ENCODE measurements at places on chromosomes 5 and 9.

DNA sequence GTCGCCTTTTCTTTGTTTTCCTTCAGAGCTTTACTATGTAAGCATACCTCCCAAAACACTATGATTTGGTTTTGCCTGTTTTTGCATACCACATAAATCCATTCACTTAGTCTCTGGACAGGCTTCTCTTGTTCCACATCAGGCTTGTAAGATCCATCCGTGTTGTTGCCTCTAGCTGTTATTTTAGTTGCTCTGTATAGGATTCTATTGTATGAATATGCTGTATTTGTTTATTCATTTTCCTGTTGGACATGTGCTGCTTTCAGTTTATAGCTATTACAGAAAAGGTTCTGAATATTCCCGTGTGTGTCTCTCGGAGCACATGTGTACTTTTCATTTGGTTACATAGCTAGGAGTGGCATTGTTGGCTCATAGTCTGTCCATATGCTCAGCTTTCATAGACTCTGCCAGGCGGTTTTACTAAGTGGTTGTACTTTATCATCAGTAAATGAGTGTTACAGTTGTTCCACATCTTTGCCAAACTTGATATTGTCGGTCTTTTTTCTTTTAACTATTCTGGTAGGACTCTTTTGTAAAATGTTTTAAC is 41.8 kb downstream of the NUP214 start:
- no peak for DNase-seq

DNA sequence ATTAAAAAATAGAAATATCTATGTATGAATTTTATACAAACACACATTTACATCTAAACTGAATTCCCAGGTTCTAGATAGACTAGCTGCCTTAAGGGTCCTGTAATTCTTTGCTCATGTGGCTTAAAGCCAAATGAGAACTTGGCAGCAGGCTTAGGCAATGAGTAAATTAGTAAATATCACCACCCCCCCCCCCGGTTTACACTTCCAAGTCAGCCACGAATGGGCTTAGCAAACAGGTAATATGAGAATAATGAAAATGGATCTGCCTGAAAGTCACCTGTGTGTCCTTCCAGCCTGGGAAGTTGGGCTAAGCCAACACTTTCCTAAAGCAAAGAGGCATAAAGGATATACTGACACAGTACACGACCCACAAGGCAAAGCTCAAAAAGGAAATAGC is 108.6 kb downstream of the KLHL3 start:
- DNase-seq, result no peak

GRCh38 chr9:124040935-124041816 is 29.6 kb downstream of the LHX2 start:
- DNase-seq, result no peak

DNA sequence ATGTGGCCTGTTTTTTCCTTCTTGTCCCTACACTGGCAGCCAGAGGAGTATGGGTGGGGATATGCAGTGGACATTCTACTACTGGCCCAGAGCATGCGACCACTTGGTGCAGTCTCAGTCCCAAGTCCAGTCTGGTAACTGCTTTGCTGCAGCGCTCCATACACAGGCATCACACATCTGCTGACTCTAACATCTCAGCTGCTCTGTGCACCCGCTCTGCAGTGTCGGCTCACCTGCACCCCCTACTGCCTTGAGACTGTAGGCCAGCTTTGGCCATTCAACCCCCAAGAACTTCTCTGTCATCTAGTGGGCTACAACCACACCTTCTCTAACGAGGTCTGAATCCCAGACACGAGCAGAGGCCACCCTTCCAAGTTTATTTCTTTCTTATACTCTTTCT is 46.4 kb upstream of the SLCO6A1 start:
- no peak for DNase-seq

DNA sequence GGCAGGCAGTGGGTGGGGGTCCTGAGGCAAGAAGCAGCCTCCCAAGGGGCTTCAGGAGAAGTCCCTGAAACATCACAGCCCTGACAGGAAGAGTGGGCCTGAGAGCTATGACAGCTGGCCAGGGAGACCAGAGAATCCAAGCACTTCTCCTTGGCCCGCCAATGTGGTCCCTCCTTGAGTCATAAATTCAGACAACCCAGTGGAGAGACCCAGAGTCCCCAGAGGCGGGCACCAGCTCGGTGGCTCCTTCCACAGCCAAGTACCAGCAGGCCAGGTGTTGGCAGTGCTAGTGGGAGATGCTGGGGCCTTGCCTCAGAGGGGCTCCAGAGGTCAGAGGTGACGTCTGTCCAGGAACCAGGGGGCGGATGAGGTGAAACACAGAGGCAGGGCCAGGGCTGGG is 1.6 kb upstream of the DOK3 start:
- no peak for DNase-seq

GRCh38 chr5:159448-160172 is 31.7 kb upstream of the LRRC14B start:
- DNase-seq, result no peak

GRCh38 chr5:1111241-1111726 is 579 bp downstream of the SLC12A7 start:
- no peak for DNase-seq

DNA sequence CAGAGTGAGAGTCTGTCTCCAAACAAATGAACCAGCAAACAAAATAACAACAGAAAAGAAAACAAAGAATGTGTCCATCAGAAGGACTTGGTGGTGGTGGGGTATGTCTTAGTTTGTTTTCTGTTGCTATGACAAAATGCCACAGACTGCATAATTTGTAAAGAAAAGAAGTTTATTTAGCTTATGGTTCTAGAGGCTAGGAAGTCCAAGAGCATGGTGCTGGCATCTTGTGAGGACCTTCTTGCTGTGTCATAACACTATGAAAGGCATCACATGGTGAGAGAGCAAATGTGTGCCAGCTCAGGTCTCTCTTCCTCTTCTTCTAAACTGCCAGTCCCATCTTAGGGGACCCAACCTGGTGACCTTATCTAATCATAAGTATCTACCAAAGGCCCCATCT is 10.5 kb downstream of the NPR3 start:
- no peak for DNase-seq

GRCh38 chr5:56746553-56747339 is 68.6 kb upstream of the MAP3K1 start:
- no peak for DNase-seq

DNA sequence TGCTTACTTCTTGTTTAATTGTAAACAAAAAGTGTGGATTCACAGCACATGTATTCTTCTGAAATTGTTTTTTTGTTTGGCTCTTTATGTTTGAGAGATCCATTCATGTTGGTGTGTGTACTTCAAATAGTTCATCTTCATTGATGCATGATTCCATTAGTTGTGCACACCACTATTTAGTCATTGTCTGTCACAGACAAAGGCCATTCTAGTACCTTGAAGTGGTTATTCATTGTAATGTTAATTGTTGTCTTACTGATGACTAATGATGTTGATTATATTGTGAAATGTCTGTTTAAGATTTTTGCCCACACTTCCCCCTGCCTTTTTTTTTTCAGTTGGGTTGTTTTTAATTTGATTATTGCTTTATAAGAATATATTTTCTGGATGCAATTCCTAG is 391.3 kb downstream of the DIRAS2 start:
- no peak for DNase-seq

DNA sequence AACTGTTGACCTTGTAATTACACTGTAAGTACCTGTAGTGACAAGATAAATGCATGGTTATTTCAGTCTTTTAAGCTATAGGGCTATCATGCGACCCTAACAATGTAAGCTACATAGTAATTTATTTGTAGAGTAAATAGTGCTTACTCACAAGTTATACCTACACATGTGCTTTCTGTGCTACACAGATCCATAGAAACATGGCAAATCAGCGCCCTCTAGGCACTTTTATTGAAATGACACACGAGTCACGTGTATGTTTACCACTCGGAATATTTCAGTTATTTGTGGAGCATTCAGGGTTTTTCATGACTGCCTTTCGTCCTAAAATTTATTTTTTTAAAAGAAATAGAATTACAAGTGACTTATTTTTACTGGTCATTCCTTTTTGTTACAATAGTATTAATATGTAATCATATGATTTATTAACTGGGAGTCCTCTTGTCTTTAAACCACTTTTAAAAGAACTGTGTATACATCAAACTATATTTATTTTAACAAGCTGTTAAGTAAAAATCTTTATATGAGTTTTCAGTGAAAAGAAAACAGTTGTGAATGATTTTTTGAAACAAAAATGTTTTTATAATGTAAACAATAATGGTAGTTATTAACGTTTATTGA is 1242.3 kb upstream of the WWC1 start:
- no peak for DNase-seq

DNA sequence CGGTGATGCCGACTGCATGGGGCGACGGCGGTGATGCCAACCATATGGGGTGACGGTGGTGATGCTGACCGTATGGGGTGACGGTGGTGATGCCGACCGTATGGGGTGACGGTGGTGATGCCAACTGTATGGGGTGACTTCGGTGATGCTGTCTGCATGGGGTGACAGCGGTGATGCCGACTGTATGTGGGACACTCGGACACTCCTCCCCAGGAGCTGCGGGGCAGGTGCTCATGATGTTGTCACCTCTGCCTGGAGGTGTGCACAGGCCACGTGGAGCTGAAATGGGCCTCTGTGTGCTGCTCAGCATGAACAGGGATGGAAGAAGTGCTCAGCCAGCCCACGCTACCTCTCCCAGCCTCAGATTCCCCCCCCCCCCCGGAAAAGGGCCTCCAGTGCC is 171.8 kb downstream of the OLFM1 start:
- no peak for DNase-seq

- no peak for DNase-seq
Observed at GRCh38 chr5:173829826-173830225, 58.3 kb upstream of the CPEB4 start.

Measured in NK-92 treated with Interleukin-12 subunit alpha and Interleukin-12 subunit beta, amount 100 ng/mL, for 24 hours (cell line).